T-helper 1 cell (primary cell): ENCODE measurements at places on chromosomes 16 and 17.

DNA sequence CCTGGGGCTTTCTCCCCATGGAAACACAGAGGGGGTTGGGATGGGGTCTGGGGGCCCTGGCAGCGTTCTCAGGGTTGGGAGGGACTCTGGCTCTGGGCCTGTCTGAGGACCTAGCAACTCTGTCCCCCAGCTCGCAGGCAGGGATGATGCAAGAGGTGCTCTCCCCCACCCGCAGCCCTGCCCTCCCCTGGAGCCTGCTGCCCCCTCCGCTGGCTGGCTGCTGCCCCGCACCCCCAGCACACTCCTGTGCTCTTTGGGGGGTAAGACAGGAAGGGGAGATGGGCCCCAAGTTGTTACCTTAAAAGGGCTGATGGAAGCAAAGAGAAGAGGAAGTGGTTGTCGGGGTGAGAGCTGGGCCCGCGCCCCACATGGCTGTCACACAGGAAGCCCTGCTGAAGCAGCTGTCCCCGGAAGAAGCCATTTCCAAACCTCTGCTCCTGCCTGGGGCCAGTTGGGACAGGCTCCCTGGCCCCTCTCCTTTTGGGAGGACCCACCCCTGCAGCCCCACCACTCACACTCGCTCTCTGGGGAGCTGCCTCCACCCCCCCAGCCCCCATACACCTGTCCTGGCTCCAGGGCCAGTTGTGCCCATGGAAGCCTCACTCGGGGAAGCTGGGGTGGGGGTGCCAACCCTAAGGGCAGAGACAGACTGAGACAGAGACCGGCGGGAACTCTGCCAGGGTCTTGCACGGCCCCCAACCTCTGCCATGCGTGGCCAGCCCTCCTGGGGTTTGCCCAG, 2.5 kb downstream of the CORO1A start:
- DNase-seq: peak; percentile 60

- no peak for DNase-seq
Measured at GRCh38 chr17:2191785-2192184, 111.8 kb downstream of the SMG6 start.

DNA sequence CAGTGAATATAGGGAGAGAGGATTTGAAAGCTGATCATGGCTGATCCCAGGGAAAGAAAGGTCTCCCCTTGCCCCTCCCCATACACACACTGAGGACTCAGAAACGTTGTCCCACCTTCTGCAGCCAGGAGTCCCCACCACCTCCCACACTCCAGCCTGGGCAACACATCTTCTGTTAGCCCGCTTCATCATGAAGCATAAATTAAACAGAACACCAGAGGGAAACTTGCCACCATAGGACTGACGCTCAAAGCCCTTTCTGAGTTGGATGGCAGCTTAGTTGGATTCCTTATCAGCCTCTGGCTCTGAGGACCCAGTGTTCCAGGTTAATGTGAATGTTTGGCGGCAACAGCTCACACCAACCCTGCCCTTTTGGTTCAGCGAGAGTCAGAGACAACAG, 33.9 kb downstream of the ARHGAP27 start:
- DNase-seq: no peak

DNA sequence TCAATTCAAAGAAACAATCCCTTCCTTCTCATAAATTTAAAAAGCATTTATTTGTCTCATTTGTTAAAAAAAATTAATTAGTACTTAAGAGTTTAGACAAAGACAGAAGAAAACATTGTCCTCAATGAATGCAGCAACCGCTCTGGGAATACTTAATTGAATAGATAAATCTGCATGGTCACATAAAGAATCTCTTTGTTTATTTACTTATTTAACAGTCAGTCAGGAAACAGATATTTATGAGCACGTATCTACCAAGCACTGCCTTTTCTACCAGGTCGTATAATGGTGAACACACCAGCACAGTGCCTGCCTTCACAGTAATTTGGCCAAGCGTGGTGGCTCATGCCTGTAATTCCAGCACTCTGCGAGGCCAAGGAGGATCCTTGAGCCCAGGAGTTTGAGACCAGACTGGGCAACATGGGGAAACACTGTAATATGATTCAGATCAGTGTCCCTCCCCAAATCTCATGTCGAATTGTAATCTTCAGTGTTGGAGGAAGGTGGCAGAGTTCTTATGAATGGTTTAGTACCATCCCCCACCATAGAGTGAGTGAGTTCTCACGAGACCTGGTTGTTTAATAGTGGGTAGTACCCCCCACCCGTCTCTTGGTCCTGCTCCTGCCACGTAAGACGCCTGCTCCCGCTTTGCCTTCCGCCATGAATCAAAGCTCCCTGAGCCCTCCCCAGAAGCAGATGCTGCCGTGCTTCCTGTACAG, 8.1 kb downstream of the WIPI1 start:
- DNase-seq: no peak

- DNase-seq: no peak
Measured at GRCh38 chr17:68061512-68062313, 26.2 kb downstream of the KPNA2 start.

DNA sequence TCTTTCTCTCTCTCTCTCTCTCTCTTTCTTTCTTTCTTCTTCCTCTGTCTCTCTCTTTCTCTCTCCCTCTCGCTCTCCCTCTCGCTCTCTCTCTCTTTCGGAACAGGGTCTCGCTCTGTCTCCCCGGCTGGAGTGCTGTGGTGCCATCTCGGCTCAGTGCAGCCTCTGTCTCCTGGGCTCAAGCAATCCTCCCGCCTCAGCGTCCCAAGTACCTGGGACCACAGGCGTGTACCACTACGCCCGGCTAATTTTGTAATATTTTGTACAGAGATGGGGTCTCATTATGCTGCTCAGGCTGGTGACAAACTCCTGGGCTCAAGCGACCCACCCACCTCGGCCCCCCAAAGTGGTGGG, 12.7 kb upstream of the KLHDC4 start:
- DNase-seq: no peak

- no peak for DNase-seq
Measured at GRCh38 chr17:12627781-12628451, 37.8 kb upstream of the MYOCD start.

- no peak for DNase-seq
Measured at GRCh38 chr17:29069526-29070041, 26.6 kb downstream of the PIPOX start.

GRCh38 chr17:50946891-50947781, 81.0 kb upstream of the TOB1 start:
- DNase-seq: no peak

DNA sequence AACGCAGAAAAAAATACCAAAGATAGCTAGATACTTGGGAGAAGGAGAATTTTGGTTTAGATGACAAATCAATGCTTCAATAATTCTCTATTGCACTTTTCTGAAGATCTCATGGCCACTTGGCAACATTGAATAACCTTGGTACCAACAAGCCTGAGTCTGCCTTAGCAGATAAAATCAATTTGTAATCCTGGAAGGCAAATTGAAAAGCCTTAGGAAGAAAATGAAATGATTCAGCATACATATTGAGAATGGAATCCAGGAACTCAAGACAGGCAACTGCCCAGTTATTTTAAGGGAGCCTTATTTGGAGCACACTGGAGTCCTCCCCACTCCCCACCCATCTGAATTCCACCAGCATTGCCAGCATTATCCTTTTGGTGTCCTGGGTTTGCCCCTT, 109.3 kb upstream of the SOX9 start:
- no peak for DNase-seq

GRCh38 chr17:51640108-51640622, 379.8 kb downstream of the UTP18 start:
- DNase-seq: no peak
